ENCODE measurements at places on chromosomes 1 and 21.

- DNase-seq: no peak
Measured at GRCh38 chr1:77504986-77505385, 177.5 kb downstream of the ZZZ3 start.

- peak; percentile 60 for DNase-seq
Measured at GRCh38 chr1:230067419-230067870, 407 bp downstream of the GALNT2 start.

GRCh38 chr1:221758455-221758854, 16.6 kb upstream of the DUSP10 start:
- DNase-seq: no peak

DNA sequence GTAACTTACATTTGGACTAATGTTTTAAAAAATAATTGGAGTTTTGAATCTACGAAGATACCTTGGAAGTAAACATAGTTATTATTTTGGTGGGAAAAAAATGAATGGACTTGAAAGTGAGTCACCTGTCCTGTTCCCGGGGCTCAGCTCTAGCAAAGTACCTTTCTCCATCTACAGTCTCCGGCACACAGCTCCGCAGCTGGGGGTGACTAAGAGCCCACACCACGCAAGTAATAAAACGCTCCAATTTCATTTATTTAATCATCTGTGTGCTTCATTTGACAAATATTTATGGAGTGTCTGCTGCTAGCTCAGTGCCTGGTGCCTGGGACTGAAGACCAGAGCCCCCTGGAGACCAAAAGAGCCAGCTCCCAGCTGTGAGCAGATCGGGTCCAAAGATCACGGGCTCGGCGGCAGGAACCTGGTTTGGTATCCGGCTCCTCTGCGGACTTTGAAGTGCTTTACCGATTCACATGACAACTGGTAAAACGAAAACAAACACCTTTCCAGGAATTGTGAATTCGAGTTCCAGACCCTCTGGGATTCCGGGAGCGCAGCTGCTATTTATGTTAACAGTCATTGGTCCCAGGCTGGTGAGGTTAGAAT, 1.7 kb upstream of the RIPK4 start:
- DNase-seq: peak; percentile 46

- peak; percentile 47 for DNase-seq
Measured at GRCh38 chr1:62271948-62272728, 47.1 kb downstream of the KANK4 start.

- DNase-seq: no peak
Measured at GRCh38 chr1:58524353-58524945, 22.1 kb downstream of the OMA1 start.

DNA sequence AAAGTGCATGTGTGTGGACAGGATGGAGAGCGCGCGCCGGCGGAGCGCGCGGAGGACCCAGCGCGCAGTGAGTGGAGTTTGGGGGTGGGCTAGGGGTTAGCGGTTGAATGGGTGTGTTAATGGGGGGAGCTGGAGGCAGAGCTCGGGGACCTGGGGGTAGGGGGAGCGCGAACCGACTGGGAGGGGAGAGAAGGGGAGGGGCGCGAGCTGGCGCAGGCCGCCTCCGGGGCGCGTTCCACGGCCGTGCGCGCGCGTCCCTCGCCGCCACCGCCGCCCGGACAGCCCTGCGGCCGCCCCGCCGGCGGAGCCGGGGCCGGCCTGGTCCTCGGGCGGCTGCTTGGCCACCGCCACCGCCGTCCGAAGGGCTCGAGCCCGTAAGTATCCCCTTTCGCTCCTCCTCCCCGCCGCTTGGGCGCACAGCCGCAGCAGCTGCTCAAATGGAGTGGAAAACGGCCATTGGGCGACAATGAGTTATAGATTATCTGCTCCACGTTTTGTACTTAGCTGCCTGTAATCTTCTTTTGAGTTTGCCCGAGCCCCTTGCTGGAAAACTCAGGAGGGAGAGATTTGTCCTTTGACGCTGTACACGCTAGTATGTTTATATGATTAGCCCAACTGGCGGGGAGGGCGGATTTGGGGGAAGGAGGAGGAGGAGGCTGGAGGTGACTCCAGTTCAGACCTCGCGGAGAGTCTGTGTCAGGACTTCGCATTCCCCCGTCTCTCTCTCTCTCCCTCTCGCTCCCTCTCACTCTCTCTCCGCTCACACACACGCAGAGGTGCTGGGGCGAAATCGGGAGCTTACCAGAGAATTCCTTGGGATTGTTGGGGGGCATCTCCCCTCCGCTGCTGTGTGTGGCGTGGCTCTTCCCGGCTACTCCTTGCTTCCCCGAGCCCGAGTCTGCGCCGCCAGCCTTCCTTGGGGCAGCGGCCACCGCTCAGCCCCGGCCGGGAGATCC, at the start of gene ADGRL2:
Gene ADGRL2, plus strand, starts transcription at position 240 of the 956 bp plus-strand sequence. CDS start 36,051 bp downstream, outside the sequence.
- peak; percentile 40 for DNase-seq

DNA sequence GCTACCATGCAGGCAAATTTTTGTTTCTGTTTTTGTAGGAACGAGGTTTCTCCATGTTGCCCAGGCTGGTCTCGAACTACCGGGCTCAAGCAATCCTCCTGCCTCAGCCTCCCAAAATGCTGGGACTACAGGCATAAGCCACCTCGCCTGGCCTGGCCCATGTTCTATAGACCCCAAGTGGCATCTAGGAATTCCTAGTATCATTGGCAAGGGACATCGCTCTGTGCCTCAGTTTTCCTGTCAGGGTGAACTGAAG, 14.5 kb downstream of the NES start:
- DNase-seq: no peak

- no peak for DNase-seq
Measured at GRCh38 chr1:50236656-50237055, 127.9 kb downstream of the ELAVL4 start.

- no peak for DNase-seq
Measured at GRCh38 chr1:173270243-173270642, 63.1 kb upstream of the TNFSF4 start.

DNA sequence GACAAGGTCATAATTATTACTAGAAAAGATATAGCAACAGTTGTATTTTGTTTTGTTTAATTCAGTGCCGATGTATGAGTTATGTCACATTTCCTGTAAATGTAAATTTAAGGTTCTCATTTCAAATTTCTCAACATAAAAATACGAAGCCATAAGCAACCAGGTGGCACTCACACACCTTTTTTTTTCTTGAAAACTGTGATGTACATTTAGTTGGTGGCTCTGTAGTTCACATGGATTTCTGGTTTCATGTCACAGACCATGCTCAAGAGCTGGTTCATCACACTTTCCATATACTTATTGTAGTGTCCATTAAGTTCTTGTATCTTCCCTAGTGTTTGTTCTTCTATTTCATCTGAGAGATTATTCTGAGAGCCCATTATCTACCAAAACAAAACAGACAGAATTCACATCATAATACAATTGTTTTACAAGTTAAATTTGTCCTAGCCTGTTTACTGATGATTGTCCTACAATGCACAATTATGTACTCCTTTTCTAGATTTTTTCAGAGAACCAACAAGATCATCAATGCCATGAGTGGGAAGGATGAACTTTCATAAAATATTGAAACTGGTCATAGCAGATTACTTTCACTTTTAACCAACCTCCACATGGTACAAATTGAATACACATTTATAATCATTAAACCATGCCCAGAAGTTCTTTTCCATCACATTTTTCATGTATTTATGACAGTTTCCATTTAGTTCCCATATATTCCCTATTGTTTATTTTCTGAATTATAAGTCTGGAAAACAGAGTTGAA, 17.1 kb downstream of the ATP6V1G3 start:
- no peak for DNase-seq

GRCh38 chr21:31875496-31876015, 2.7 kb downstream of the HUNK start:
- no peak for DNase-seq

GRCh38 chr1:114324662-114324965, 170.9 kb upstream of the SYT6 start:
- DNase-seq: no peak

DNA sequence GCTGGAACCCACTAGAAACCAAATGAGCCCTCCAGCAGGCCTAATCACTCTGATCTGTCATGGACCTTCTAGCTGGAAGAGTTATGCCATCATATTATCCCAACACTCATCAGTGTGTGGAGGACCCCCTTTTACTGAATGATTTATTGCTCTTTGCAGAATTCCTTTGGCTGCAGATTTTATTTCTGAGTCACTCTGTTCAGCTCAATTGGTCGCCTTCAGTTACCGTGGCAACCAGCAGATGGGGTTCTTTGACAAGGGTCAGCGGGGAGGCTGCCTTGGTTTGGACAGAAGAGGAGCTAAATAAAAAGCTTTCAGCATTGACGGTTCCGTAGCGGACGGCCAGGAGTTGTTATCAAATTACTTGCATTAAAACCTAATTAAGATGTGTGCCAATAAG, 220.1 kb downstream of the SDCCAG8 start:
- DNase-seq: peak; percentile 18

DNA sequence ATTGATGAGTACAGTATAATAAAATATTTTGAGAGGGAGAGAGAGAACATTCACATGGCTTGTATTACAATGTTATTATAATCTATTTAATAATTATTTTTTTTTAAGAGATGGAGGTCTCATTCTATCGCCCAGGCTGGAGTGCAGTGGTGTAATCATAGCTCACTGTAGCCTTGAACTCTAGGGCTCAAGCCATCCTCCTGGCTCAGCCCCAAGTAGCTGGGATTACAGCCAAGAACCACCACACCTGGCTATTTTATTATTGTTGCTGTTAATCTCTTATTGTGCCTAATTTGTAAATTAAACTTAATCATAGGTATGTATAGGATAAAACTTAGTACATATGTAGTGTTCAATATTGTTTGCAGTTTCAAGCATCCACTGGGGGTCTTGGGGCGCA, 57.8 kb downstream of the HS2ST1 start:
- DNase-seq: no peak

GRCh38 chr1:220221670-220222069, 50.6 kb downstream of the RAB3GAP2 start:
- no peak for DNase-seq

DNA sequence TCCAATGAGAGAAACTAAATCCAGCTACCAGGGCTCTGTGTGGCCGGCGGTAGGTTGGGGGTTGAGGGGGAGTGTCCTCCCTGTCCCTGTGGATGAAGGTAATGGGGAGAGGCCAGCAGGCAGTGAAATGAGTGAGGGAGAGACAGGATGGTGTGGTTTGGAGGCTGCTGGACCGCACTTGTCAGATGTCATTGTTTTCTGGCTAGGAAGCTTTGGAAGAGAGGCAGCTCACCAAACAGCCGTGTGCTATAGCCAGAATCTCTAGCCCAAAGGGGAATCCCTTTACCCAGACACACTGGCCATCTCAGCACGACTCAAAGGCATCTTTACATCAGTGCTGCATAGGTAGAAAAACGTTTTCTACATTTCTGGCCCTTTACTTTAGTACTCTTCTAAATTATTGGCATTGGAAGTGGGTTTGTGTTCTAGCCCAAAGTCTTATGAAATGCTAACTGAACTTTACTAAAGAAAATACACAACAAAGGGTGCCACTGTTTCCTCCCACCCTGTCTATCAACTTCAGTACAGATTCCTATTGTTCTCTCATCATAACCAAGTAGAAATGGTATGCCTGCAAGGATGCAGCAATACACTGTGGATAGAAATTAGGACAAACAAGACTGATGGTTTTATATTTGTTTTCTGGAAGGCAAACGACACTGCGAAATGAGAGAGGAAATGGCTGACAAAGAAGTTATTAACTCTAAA, 95.9 kb upstream of the COA6 start:
- DNase-seq: no peak

DNA sequence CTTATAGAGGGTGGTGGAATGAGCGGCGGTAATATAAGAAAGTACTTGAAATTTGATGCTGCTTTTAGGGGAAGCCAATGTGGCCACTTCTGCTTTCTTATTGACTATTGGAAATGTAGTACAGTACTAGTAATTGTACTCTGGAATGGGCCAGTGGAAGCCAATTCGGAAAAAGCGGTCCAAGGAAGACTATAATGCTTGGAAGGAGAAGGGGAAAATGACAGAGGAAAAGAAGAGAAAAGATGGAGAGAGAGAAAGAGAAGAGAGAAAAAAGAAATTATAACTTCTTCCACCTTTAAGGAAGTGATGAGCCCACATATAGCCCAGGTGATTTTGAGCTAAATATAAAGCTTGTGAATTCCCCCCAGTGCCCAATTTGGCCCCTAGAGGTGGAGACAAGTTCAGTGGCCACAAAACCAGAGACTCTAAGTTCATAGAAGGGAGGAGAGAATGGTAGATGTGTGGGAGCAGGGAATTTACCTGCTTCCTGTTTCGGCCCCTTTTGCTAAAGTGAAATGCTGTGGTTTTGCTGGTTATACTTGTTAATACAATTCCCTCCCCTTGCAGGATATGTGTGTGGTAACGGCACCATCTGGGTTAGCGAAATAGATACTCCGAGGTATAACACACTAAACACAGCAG, 35.7 kb upstream of the DUSP10 start:
- peak; percentile 54 for DNase-seq

- no peak for DNase-seq
Measured at GRCh38 chr1:179767996-179768395, 24.9 kb downstream of the FAM163A start.

GRCh38 chr1:204438628-204439027, 27.0 kb upstream of the PPP1R15B start:
- no peak for DNase-seq

GRCh38 chr1:181044449-181044966, 10.7 kb downstream of the MR1 start:
- DNase-seq: peak; percentile 72

DNA sequence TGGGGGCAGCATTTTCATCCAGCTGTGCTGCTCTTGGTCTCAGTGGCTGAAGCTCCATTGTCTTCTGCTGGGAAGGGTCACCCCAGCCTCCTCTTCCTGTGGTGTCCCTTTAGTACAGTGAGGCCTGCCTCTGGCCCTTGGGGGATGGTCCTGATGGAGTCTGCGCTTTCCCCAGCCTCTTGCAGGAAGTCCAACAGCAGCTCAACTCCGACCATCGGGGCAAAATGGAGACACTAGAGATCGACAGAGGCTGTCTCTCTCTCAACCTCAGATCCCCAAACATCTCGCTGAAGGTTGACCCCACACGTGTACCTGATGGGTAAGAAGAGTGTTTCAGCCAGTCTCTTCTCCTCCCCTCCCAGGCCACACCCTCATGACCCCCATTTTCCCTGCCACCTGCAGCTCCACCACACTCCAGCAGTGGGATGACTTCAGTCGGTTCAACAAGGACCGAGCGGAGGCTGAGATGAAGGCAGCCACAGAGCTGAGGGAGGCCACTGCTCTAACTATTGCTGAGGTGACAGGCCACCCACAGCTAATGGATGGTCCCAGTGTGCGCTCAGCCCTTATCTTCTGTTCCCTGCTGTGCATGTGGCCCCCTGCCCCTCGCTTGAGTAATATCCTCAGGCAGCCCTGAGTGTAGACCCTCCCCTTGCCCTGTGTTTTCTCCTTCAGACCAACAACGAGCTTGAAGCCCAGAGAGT, 2.0 kb upstream of the ADPRS start:
- no peak for DNase-seq

DNA sequence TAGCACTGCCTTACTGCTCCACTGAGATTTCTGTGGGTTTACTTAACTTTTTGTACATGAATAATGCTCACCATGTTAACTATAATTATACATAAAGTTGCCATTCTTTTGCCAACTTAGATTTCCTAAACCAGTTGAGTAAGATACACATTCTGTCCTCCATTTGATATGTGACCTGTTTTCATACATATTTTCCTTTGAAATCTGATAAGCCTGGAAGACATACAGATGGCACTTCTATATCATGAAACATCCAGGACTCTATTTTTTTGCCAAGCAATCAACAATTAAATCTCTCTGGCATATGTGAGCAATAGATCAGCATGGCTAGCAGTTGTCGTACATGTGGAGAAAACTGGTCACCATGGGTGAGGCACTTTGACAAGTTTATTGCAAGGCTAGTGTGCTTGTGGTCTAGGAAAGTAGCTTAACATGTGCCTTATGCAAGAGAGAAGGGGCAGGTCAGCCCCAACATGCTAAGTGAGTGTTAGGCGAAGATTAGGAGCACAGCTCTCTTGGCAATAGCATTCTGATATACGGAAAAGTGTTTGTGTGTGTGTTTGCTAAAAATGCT, 14.2 kb downstream of the PRRX1 start:
- DNase-seq: no peak
